ENCODE measurements at places on chromosomes 2 and 18. TPM values are rescaled to one million over a fixed set of nuclear protein-coding genes. Genes with fewer than 3 reads are reported as not detected.
A peak's percentile ranks its signal among the peaks of the same experiment; 100 is the strongest.

DNA sequence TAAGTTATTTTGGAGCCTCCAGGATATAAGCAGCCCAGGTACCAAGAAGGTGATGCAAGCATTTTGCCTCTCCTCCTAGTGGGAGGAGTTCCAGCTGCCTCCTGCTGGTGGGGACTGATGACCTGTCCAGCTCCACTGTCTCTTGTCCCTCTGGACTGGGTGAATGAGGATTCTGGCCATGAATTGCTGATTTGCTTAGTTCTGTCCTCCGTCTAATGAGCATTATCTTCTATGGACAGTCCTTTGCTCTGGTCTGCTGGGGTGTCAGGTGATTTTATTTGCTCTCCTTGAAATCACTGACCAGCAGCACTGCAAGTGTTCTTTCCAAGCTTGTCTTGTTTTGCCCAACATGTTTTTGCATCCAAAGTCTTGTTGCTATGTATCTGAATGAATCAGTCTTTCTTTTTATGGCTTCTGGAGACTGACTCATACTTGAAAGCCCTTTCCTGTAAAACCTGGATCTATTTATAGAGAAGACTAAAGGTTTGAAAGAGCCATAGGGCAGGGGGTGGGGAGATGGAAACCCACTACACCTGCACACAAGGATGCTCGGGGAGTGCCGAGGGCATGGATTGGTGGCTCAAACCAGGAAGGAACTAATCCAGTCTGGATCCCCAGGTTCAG is 40.5 kb upstream of the EFHD1 start:
- peak; percentile 96 for DNase-seq

DNA sequence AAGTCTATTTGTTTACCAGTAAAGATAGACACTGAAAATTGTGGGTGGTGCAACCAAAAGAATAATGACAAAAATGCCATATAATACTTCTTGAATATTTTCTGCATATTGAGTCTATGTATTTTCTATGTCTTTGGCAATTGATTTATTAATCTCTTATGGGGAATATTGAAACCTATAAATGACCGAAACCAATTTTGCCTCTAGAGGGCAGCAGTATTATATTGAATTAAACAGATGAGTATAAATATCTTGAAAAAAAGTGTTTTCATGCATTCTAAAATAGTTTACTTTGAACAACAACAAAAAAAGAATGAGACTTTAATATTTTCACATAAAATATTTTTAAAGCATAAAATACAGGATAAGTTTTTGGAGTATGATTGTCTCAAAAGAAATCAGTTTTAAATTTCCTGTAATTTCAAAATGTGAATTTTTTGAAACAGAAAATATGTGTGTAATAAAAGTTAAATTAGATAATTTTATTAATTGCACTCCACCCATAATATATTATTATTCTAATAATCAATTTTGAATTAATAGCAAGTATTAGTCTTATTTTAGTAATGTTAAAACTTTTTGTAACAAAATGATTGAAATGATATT is 49.9 kb upstream of the CALCRL start:
- DNase-seq, result no peak

DNA sequence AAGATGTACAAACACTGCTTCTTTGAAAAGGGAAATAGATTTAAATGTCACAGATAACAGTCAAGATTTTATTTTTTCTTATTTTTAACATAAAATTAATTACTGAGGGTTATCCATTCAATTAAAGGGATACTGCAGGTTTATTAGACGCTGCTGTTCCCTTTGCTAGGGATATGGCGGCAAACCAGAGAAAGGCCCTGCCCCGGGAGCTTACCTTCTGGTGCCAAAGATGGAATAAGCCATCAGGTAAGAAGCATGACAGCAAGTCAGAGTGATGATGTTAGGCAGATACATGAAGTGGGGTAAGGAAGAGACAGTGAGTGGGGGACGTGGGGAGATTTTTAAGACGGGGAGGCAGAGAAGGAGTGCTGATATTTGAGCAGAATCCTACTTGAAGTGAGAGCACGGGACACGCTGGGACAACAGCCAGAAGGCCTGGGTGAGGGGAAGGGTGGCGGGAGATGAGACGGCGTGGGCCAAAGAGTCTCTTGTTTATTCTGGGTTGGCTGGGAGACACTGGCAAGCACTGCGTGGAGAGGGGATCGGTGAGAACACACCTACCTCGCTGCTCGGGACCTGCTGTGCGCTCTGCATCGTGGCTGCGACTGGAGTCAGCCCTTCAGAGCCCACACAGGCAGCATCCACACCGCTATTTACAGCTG is 250.5 kb upstream of the TMEM200C start:
- DNase-seq, result no peak

- DNase-seq, result no peak
Measured at GRCh38 chr2:481388-481787, 193.5 kb upstream of the ALKAL2 start.

DNA sequence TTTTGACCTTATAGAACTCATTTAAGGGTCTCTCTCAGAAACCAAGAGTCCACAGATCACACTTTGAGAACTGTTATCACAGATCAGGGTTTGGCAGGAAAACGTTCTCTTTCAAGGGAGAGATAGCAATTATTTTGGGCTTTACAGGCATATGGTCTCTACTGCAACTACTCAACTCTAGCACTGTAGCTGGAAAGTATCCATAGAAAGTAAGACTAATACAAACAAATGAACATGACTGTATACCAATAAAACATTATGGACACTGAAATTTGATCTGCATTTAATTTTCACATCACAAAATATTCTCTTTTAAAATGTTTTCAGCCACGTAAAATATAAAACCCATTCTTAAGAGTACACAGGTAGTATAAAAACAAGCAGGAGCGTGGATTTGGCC is 100.5 kb downstream of the TRIP12 start:
- peak; percentile 27 for DNase-seq

- no peak for DNase-seq
Measured at GRCh38 chr2:127514485-127514884, 11.8 kb downstream of the IWS1 start.

- DNase-seq, result no peak
Measured at GRCh38 chr2:170681311-170681710, 33.8 kb upstream of the SP5 start.

- no peak for DNase-seq
Measured at GRCh38 chr2:232798187-232798586, 21.8 kb upstream of the KCNJ13 start.

DNA sequence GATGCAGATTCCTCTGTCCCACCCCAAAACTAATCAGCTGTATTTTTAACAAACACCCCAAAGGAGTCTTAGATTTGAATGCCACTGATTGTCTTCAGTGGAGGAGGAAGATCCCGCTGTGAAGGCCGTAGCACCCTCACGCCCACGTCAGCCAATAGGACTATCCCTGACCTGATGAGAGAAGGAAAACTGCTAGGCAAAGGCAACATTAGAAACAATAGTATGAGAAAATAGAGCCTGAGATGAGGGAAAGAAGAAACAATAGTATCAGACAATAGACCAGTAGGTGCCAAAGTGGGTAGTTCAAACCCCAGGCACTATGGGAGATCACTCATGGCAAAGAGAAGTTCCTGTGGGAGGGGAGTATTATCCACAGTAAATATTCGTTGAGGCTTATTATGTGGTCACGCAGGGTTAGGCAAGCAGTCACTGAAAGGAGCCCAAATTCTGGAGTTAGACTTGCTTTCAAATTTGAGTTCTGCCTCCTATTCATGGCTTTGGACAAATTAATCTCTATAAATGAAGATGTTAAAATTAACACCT is 2.8 kb downstream of the PCBP1 start:
- DNase-seq, result no peak

- no peak for DNase-seq
Measured at GRCh38 chr2:1339388-1340140, 73.7 kb upstream of the TPO start.

- no peak for DNase-seq
Measured at GRCh38 chr18:9133225-9133624, 3.4 kb upstream of the ANKRD12 start.

GRCh38 chr2:101204400-101205115 is 48.1 kb upstream of the CNOT11 start:
- DNase-seq, result no peak

DNA sequence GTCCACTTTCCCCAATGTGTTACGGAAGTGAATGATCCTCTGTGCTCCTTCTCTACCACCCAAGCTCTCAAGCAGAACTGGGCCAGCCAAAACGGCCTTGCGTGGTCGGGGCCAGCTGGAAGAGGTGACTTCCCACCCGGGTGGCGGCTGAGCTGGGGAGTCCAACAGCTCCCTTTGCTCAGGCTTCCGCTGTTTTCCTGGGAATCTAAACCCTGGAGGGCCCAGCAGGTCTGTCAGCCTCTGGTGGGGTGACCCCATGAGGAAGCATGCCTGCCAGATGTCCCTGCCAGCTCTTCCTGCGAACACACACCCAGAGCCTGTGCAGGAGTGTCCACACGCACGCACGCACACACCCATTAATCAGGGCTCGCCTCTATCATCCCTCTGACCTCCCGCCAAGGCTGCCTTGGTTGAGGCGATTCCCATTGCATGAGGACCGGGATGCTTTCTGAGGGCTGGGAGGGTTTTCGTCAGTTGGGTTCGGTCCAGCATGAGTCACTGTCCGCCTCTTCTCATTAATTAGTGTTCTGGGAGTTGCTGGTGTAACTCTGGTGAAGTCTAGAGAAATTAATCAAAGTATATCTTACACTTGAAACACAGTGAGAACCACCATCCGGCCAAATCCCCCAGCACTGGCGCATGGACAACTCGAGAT is 90.6 kb downstream of the TWIST2 start:
- peak; percentile 85 for DNase-seq

GRCh38 chr18:35683021-35683420 is 101.5 kb downstream of the GALNT1 start:
- no peak for DNase-seq

DNA sequence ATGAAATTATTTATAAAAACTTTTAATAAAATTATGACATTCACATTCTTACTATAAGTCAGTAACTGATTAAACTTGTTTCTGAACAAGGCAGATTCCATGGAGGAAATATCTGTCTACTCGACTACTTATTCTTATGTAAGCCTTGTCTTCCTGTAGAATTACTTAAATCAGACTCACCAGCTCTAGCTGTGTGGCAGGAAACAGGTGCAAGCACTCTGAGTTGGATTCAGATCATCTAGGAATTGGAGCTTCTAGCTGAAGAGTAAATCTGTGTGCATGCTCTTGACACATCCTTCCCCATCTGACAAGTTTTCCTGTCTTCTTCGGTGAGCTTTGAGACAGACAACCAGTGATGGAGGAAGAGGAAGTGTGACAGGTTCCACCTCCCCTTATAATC is 284.7 kb downstream of the TRIB2 start:
- DNase-seq, result no peak

- no peak for DNase-seq
Measured at GRCh38 chr2:23567161-23567756, 182.3 kb downstream of the KLHL29 start.

DNA sequence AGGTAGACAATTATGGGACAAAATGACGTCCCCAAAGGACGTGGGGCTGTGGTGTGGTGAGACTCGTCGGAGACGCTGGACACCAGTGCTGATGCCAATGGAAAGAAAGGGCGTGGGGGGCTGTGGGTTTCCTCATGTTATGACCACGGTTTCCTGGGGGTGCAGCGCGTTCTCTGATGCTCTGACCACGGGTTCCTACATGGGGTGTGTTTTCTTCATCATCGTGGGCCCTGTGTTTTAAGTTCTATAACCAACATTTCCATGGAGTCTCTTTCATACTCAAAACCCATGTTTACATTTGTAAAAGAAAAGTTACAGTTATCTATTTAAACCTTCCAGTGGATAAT is 141.6 kb downstream of the RTP5 start:
- no peak for DNase-seq

- no peak for DNase-seq
Measured at GRCh38 chr2:122034344-122034743, 278.9 kb downstream of the TSN start.

- no peak for DNase-seq
Measured at GRCh38 chr2:6564326-6564725, 301.4 kb downstream of the CMPK2 start.

GRCh38 chr2:22843919-22844537 is 541.0 kb upstream of the KLHL29 start:
- DNase-seq, result no peak

ERBB4 gene
- not detected for total RNA-seq

ANKRD23 gene
- total RNA-seq, result 1.1 TPM

PTGR3 gene
- 43.9 TPM for total RNA-seq

NT5C1B gene
- not detected for total RNA-seq

UGT1A5 gene
- total RNA-seq, result not detected

COL6A3 gene
- 440 TPM for total RNA-seq
